Epithelial cell of esophagus (primary cell): ENCODE measurements at places on chromosomes 3 and 15.
A peak's percentile ranks its signal among the peaks of the same experiment; 100 is the strongest.

GRCh38 chr3:49757197-49757596 is 29.1 kb downstream of the IP6K1 start:
- DNase-seq, result no peak

DNA sequence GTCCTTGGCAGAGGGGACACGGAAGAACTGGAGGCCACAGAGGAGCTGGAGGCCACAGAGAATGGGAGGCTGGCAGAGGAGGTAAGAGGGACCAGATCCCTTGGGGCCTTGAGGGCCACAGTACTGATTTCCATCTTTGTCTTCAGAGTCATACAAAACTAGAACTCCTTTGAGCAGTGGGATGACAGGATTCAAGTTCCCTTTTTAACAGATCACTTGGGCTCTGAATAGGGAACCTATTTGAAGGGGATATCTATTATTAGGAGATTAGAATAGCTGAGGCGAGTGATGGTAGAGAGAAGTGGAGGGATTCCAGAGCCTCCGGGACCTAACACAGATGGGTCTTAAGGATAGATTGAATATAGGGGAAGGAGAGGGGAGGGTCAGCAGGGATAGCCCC is 55.7 kb downstream of the OXNAD1 start:
- no peak for DNase-seq

- DNase-seq, result no peak
Measured at GRCh38 chr3:130854208-130854864, 39.5 kb upstream of the ATP2C1 start.

GRCh38 chr3:125512135-125512920 is 7.7 kb downstream of the SNX4 start:
- DNase-seq, result peak; percentile 80

DNA sequence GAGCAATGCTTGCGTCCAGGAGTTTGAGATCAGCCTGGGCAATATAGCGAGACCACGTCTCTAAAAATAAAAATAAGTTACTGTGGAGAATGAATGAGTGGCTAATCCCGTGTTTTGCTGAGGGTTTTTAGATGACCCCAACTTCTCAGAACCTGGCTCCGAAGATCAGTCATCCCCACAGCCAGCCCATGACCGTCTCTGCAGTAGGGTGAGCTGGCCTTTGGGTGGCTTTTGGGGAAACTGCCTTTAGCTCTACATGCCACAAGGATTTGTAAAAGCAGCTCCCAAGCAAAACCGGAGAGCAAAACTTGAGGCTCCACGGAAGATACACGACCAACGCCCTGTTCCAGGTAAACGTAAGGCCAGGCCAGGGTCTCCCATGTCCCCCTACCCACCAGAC is 39.2 kb upstream of the TFRC start:
- DNase-seq, result no peak

DNA sequence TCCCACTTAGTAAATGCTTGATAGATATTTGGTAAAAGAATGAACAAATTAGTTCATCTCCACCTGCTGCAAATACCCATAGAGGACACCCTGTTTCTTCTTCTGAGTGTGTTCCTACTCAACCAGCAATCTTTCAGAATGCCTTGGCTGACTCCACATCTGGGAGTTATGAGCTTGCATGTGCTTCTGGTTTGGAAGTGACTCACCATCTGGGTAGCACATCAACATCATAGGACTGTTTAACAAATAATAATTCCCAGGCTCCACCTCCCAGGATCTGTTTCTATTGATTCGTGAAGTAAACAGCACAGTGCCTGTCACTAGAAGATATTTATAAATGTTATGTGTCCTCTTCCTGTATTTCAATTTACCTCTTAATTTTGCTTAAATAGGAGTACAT is 580.1 kb downstream of the ROBO2 start:
- peak; percentile 52 for DNase-seq

DNA sequence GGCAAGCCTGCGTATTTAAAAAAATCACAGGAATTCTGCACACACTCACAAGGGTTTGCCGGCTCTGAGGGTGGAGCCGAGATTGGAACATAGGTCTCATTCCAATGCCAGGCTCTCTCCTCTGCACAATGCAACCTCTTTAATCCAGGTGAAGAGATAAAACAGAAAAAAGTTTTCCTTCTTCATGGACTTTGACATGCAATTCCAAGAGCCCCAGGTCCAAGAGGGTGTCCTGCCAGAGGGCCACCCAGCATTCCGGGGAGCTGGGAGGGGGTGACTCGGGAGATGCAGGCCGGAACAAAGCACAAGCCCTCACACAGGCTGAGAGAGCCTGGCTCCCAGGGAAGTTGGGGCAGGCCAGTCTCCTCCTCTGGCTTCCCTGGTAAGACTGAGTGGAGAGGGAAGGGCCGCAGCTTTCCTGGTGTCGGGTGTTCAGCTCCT is 6.7 kb upstream of the SLC12A8 start:
- peak; percentile 41 for DNase-seq

DNA sequence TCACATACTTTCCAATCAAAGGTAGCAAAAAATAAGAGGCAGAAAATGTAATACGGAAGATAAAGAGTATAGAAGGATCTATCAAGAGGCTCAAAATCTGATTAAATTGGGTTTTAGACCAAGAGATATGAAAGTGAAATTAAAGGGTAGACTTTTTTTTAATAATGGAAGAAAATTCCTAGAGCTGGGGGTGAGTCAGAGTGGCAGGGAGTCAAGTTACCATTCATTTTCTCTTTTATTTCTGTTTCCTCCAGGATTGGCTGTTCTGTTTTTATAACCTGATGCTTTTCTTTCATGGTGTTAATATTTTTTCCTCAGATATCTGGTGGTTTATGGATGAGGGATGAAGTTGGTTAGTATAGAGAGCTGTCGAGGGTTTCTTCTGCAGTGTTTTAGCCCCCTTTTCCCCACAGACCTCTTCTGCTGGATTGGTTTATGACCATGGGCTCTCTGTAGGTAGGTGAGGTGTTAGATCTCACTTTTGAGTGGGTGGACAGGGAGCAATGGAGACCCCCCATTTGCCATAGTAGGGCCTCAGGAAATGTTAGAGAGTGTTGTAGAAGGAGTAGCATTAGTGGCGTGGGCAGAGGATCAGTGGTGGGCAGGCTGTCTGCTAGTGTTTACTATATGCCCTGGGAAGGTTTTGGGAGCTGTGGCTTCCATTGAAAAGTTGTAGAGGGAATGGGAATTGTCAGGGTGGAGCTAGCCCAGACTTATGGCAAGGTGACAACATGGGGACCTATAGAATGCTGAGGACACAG is 201.6 kb upstream of the GOLGA6L4 start:
- DNase-seq, result peak; percentile 5

DNA sequence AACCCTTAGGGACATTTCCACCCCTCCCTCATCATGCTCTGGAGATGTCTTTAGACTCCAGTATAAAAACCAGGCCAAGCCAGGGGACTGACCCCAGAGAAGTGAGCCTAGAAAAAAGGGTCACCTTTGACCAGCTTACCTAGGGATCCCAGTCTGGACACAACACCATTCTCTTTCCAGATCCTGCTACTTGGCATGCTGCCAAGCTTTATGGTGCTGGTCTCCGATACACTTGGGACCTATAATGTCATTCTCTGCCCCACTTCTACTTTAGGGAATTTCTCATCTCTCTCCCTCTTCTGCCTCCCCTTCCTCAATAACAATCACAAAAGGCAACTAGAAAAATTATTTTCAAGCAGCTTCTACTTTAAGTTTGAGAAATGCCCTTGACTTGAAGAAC is 124.4 kb downstream of the LRRN1 start:
- DNase-seq, result no peak

DNA sequence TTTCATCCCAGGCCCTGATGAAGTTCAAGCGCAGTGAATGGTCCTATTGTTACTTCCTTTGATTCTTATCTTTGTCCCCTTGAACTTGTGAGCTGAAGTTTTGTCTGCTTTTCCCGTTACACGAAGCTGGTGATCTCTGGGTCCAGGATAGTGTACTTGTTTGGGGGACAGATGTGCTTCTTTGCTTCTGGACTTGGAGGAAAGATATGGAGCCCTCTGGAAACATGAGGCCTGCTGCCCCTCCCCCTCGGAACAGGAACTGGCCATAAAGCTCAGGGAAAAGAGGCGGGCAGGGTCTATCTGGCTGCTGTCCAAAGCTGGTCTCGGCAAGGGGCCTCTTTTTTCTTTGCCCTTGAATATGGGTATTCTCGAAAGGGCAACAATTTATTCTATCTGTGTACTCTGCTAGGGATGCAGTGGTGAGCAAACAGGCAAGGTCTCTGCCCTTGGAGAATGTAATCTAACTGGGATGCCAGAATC is 47.6 kb downstream of the IDH2 start:
- DNase-seq, result no peak

DNA sequence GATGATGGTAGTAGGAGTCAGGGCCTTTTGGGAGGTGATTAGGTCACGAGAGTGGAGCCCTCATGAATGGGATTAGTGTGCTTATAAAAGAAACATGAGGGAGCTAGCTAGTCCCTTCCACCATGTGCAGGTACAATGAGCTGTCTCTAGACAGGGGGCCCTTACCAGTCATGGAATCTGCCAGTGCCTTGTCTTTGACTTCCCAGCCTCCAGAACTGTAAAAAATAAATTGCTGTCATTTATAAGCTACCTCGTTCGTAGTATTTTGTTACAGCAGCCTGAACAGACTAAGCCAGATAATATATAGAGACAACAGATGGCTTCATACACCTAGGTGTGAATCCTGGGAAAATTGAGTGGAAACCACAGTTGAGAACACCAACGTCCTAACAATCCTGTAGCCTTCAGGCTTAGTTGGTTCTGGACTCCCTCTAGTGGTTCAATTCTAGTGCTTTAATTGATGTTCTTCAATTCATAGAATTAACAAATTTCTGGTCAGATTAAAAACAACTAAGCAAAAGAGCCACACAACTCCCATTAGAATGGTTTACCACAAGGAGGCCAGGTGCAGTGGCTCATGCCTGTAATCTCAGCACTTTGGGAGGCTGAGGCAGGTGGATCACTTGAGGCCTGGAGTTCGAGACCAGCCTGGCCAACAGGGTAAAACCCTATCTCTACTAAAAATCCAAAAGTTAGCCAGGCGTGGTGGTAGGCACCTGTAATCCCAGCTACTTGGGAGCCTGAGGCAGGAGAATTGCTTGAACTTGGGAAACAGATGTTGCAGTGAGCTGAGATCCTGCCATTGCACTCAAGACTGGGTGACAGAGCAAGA is 21.3 kb upstream of the GATM start:
- DNase-seq, result peak; percentile 70

DNA sequence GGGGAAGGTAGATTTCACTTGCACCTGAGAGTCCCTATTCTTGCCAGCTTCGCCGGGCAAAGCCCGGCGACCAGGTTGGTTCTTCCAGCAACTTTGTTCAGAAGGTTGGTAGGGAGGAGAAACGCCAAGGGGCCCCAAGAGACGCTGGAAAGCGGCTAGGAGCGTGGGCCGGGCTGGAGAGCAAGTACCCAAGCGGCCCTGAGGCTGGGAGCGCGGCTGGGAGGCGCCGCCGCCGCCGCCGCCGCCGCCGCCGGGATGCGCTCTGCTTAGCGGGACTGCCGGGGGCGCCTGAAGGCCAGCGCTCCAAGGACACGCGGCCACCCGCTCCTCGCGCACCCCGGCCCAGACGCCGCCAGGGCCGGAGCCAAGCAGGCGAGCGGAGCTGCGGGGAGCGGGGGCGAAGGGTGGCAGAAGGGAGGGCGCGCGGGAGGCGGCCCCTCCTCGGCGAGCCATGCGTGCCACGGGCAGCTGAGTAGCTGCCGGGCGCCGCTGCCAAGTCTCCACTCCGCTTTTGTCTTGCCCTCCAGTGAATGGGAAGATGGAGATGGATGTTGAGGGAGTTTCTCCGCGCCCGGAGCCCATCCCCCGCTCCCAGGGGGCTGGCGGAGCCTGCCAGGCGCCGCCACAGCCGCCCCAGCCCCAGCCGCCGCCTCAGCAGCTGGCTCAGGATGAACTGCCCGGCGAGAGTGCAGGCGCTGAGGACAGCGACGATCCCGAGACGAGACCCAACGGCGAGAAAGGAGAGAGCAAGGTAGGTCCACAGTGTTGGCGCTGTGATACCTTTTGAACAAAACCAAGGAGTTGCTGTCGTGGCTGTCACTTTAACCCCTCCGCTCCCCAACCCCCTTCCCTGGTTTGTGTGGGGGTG is 227.4 kb upstream of the AZI2 start:
- DNase-seq, result peak; percentile 14

- DNase-seq, result peak; percentile 98
Measured at GRCh38 chr3:21017115-21017852, 733.7 kb downstream of the ZNF385D start.

GRCh38 chr15:50236433-50236832 is 29.1 kb downstream of the HDC start:
- no peak for DNase-seq

DNA sequence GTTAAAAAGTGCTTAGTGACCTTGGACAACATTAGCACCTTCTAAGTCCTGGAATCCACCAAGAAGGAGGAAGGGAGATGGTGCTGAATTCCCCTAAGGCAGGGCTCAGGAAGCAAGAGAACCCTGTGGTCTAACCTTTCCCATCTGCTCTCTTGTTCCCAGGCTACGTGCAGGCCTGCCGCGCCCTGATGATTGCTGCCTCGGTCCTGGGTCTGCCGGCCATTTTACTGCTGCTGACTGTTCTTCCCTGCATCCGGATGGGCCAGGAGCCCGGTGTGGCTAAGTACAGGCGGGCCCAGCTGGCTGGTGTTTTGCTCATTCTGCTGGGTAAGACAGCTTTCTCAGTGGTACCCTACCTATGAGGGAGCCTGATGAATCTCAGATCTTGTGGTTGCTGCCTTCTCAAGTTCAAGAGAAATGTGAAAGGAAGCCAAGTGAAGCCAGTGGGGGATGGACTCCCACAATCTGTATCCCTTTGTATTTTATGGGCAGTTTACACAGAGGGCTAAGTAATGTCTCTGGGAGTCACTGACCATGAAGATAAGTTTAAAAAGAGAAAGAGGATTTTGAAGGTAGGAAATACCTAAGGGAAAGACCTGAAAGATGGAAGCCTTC is 4.4 kb downstream of the CLDN11 start:
- DNase-seq, result no peak

DNA sequence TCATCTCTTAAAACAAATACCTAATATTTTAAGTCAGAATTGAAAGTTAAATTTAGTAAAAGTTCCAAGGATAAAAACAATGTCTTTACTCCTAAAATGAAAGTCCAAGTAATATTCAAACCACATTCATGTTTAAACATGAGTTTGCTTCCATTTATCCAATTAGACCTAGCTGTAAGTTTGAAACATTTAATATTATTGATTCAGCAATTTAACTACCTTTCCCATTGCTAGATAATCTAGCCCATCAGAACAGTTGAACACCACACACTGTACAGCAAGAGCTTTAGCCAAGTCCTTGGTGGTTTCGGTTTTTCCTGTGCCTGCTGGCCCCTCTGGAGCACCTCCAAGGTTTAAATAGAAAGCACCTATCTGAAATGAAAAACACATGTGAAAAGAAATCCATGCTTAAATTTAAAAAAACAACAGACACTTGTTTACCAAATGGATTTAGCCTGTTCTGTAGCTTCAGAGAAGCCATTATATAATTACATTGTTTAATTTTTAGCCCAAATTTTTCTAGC is 97.8 kb downstream of the DNAH12 start:
- no peak for DNase-seq

GRCh38 chr15:26518885-26519284 is 254.0 kb downstream of the GABRB3 start:
- DNase-seq, result no peak
